ENCODE measurements at places on chromosomes 3 and 15.

GRCh38 chr15:70723122-70723422, 40.3 kb downstream of the UACA start:
- no peak for DNase-seq

DNA sequence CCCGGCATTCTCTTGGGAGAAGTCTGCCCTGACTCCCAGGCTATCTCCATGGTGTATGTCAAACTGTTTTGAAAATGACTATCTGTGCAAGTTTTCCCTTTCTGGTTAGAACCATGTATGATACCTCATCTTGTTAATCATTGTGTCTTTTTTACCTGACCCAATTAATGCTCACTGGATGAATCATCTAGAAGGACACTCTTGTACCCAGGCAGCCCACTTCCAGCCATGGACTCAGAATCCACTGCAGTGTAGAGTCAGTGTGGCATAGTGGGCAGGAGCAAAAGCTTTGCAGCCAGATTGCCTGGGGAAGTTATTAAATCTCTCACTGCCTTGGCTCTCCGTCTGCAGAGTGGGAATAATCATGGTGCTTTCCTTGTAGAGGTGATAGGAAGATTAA, 1.2 kb downstream of the FAM3D start:
- no peak for DNase-seq

DNA sequence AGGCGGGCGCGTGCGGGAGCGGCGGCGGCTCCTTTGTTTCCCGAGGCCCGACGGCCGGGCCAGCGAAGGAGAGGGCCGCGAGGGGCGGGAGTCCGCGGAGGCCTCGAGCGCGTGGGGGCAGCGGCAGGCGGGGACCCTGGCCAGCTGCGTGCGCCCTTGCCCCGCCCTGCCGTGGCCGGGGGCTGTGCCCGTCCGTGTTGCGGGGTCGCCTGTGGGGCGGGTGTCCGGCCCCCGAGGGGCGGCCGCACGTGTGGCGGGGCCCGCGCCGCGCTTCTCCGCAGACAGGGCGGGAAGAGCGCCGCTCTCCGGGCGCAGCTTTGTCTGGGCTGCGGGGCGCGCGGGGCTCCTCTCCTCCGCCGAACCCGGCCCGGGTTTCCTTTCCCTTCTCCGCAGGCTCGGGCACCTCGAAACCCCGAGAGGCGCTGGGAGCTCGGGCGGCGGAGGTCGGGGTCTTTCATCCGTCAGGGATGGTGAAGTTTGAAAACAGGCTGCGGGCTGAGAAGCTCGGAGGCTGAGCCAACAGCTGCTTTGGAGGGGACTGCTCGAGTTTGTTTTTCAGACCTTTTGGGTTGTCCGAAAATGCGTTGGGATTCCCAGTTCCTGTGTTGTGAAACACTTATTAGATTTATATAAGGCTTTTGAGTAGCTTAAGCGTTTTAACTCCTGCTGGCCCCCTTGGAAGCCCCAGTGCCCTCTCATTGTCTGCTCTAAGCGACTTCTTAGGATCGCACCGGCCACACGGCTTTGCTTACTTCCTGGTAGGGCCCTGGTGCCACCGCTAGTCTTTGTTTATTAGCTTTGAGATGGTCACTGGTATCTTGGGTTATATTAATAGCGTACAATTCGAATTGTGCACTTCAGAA, 817 bp downstream of the USP3 start:
- DNase-seq = peak; percentile 77

DNA sequence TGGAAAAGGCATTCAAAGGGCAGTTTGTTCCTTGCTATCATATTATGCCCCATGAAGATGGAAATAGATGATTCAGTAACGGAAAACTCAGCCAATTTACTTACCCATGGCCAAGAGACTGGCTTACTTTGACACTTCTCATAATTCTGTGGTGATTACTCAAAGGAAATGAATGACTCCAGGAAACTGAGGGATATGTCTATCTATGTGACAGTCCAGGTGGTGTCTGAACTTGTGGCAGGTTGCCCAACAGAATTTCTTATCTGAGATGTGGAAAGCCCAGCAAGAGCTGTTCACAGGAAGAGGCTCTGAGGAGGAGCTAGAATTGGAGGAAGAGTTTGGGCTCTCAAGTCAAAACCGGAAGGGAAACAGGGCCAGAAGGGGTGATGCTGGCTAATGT, 91.2 kb downstream of the KCNAB1 start:
- DNase-seq = no peak

- no peak for DNase-seq
Measured at GRCh38 chr15:48631176-48631770, 14.2 kb downstream of the FBN1 start.

GRCh38 chr3:109005443-109005842, 51.8 kb upstream of the GUCA1C start:
- no peak for DNase-seq

DNA sequence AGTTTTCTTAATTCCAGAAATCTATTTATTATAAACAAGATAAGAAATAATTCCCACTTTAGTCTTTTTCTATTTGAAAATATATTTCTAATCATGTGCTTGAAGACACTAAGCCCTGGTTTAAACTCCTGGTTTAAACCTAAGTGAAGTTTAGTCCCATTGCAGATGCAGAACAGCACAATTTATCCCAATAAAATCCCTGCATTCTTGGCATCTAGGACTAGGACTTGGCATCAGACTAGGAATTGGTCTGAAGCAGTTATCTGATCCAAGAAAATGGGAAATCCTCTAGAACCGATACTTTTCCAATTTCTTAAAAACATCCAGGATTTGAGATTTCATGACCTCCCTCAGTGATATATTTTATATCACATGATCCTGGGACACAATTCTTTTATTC, 168.8 kb upstream of the VEPH1 start:
- DNase-seq = no peak

GRCh38 chr15:61682891-61683735, 377.1 kb downstream of the VPS13C start:
- no peak for DNase-seq

DNA sequence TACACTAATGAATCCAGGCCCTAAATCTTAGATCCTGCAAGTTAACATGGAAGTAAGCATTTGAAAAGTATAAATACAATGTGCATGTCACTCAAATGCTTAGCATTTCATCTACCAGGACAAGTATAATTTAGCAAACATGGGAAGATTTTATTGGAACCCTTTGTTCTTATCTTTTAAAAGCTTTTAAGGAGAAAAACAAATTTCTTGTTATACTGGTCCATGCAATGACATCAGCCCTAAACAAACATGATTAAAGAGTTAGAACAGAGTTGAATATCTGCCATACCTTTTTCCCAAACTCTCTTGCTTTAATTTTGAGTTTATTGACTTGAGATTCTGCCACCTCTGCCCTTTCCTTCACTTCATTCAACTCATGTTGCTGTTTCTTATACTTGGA, 87.0 kb downstream of the HHLA2 start:
- DNase-seq = no peak

- DNase-seq = no peak
Measured at GRCh38 chr15:96462768-96463750, 132.6 kb downstream of the NR2F2 start.

GRCh38 chr15:20409247-20409646, 132.4 kb downstream of the GOLGA6L6 start:
- DNase-seq = no peak

DNA sequence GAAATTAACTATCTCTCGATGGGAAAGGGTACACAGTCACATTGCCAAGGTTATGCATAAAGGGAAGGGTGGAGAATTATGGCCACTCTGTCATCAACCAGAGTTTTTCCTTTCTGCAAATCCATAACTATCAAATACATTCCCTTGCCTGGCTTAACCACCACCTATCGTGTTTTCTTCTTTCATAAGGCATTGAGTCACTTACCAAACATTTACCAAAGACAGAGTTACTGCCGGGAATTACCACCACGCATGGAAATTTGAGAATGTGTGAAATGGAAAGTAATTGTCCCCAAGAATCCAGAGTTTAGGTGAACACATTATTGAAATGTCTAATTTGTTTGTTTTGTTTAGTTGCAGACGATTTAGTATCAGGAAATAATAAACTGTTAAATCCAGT, 134.3 kb upstream of the LRRN1 start:
- no peak for DNase-seq

DNA sequence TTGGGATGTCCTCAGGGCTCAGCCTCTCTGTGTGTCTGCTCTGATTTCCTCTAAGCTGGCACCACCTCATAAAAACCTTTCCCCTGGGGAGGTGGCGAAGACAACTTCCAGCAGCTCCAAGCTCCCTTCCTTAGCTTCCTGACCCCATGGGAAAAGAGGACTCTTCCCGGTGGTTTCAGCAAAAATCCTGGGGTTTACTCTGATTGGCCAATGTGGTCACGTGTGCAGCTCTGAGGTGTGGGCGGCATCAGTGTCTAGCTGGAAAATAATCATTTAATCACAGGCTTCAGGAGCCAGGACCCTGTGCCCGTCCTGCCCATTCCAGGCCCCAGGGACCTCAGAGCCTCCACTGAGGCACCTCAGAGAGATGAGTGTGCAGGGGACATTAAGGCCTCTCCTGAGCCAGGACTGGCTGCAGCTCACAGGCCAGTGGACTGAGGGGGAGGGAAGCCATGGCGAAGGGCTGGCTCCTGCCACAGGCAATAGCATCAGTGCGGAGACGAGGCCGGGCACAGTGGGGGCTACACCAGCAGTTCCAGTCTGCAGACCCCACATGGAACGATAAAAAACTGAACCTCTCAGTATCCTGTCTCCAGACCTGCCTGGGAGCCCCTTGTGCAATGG, 104.1 kb downstream of the TPRA1 start:
- no peak for DNase-seq

- no peak for DNase-seq
Measured at GRCh38 chr3:48528754-48529153, 24.8 kb upstream of the SHISA5 start.

DNA sequence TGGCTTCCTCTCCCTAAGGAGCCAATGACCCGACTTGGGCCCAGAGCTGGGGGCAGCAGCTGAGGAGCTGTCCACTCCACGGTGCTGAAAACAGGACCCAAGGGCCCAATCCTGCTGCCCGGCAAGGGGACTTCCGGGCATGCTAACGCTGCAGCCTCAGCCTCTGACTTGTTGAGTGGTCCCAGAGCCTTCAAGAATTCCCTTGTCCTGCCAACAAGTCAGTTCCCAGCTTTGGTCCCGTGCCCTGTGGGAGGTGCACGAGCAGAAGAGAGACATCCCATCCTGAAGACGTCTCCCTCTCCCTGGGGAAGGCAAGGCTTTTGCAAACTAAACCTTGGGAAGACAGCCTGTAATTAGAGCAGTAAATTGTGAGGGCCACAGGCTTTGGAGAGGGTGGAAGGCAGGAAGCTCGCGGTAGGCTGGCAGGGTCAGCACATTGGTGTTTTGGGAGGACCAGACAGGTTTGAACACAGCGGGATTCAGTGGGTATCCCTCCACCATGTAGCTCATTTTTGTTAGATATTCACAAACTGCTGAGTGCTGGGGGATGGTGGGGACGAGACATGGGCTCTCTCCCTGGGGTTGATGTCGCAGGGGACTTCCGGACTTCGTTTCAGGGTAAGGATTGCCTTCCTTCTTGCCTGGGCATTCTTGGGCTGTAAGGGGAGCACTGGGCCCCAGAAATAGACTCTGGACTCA, 29.8 kb upstream of the PRR23E start:
- no peak for DNase-seq

GRCh38 chr3:52182196-52182595, 15.8 kb upstream of the ALAS1 start:
- DNase-seq = no peak

DNA sequence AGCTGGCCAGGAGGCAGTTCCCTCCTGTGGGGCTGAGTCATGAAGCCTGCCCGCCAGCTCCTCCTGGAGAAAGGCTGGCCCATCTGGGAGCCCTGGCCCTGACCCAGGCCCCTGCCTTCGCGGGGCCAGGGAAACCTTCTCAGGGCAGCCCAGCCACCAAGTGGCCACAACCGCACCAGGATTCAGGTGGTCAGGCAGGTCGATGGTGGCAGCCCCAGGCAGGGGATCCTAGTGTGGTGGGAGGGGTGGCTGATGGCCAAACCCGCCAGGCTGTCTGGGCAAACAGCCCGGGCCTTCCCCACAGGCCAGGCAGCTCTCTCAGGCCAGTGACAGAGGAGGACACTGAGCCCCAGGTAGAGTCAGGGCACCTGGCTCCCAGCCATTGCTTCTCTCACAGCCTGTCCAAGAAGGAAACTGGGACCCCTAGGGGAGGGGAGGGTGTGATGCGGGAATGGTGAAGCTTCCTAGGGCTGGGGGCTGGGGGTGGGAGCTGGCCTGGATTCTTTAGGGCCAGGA, 1.2 kb downstream of the TWF2 start:
- peak; percentile 14 for DNase-seq
